ENCODE measurements at places on chromosomes 1 and 21. TPM values are rescaled to one million over a fixed set of nuclear protein-coding genes. Genes with fewer than 3 reads are reported as not detected.

The WASF2 gene
- 83.2 TPM for total RNA-seq

The SLC9C2 gene
- 0.19 TPM for total RNA-seq

The SH2D5 gene
- total RNA-seq: not detected

The PIGV gene
- 7.9 TPM for total RNA-seq

The ICOSLG gene
- 2.7 TPM for total RNA-seq

The C1QC gene
- total RNA-seq: 20.8 TPM

The ILDR2 gene
- total RNA-seq: 0.34 TPM

The SYNC gene
- total RNA-seq: 1.2 TPM

DNA sequence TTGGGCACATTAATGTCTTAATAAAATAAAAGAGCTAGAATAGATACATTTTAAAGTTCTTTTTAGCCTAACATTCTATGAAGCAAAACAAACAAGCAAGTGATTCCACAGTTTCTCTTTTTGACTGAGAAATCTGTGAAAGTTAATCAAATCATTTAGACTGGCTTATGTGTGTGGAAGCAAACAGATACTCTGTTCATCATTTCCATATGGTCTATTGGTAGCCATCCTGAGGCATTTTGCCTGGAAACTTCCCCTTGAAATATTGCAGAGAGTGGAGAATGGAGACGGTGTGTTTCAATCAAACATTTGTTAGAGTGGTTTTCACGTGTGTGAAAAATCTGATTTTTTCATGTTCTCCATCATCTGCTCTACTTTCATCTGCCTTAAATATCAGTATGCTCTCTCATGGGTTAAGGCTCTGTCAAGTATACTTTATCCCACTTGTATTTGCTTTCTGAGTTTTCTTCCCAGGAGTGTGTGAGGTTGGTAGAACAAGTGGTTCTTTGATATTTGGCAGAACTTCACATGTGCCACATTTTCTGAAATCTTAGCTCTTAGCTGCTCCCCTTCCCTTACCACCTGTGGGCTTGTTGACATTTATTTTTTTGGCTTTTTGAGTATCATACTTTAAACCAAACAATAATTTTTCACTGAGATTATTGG, 139.1 kb upstream of the PTGFR start:
- H3K36me3 ChIP-seq: no peaks in the 10 kb centered on the region
- no peak overlapping the region for H3K4me3 ChIP-seq
- H3K4me1 ChIP-seq: no peaks in the 10 kb centered on the region

- no peaks in the 10 kb centered on the region for H3K4me1 ChIP-seq
- H3K27ac ChIP-seq: no peak overlapping the region
- no peak overlapping the region for H3K4me3 ChIP-seq
- DNase-seq: no peak
Measured at GRCh38 chr1:214318356-214318755, 37.4 kb downstream of the SMYD2 start.

DNA sequence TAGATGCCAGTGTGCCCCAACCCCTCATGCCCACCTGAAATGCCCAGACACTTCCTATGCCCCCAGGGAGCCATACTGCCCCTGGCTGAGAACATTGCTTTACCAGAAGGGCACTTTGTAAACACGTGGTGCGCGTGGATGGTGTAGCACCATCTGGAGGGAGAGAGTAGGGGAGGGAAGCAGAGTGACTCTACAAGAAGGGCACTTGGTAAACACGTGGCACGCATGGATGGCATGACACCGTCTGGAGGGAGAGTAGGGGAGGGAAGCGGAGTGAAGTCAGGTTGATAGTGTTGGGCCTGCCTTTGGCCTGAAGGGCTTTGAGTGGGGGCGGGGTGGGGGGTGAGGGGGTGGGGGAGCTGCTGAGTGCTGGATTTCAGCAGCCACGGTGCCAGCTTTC, 324.0 kb upstream of the VAMP3 start:
- no peaks in the 10 kb centered on the region for H3K36me3 ChIP-seq
- peaks cover 6% of the 10 kb centered on the region for H3K4me1 ChIP-seq
- no peak overlapping the region for H3K4me3 ChIP-seq
- no peak overlapping the region for H3K27ac ChIP-seq
- no peaks in the 10 kb centered on the region for H3K27me3 ChIP-seq

GRCh38 chr1:209839875-209840546, 12.2 kb downstream of the UTP25 start:
- no peak for DNase-seq
- no peak overlapping the region for H3K27ac ChIP-seq
- H3K4me1 ChIP-seq: no peaks in the 10 kb centered on the region

DNA sequence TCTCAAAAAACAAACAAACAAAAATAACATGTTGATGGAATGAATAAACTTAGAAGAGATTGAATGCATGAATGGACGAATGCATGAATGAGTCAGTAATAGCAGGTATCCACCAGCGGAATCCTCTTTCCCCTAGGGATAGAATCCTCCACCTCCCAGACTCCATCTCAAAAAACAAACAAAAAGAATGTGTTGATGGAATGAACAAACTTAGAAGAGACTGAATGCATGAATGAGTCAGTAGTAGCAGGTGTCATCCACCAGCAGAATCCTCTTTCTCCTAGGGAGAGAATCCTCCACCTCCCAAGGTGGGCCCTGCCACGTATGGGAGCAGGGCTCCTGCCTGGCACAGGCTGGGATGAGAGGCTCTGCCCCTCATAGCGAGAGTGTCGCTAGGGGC, 26.8 kb upstream of the RNF19B start:
- no peak overlapping the region for H3K27ac ChIP-seq
- no peak for DNase-seq
- no peaks in the 10 kb centered on the region for H3K36me3 ChIP-seq
- no peaks in the 10 kb centered on the region for H3K4me1 ChIP-seq
- H3K27me3 ChIP-seq: no peaks in the 10 kb centered on the region

DNA sequence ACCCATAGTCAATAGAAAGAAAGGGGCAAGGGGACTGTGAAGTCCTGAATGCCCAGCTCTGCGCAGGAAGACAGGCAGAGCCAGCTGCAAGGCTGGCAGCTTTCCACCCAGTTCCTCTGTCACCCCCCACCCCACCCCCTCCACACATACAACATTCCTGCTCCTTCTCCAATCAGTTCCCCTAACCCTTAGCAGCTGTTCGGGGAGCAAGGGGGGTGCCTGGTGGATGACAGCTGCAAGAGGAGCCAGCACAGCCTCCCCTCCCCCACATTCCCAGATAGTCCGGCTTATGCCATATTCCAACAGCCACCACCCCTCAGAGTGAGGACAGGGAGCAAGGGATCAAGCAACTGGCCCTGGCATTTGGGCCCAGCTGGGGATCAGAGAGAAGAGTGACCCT, 9.7 kb downstream of the ARHGEF2 start:
- no peak for DNase-seq
- no peak overlapping the region for H3K4me3 ChIP-seq
- no peaks in the 10 kb centered on the region for H3K4me1 ChIP-seq
- no peak overlapping the region for H3K27ac ChIP-seq
- H3K36me3 ChIP-seq: no peaks in the 10 kb centered on the region
- H3K27me3 ChIP-seq: no peaks in the 10 kb centered on the region

DNA sequence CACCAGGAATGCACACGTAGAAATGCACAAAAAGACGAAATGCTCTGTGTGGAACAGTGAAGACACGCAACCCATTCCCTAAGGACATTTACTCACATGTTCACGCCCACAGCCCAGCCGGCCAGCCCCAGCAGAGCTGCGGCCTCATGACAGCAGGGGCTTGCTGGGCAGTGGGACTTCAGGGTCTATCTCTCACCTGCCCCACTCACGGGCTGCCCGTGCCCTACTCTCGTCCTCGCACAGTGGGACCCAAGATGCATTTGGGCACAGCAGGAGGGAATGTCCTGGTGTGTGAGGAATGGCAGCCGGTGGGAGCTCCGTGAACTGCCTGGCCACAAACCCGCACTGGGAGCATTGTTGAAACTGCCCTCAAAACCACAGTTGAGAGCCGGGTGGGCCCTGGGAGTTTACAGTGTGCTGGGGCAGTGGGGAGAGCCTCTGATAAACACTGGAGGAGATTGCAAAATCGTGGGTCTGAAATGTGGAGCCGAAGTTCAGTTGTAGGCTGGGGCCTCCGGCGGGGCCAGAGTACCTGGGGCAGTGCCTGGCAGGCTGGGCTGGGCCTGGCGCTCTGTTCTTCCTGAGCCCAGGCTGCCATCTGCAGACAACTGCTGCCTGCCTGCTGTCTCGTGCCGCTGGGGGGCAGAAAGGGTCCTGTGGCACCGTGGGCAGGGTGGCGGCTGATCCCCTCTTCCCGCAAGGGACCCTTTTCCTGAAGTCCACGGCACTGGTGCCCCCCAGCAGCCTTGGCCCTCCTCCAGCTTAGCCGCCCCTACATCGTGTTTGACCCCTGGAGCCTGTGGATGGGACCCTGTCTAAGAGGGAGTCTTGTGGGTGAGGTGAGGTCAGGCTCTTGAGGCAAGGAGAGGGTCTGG, 20.7 kb upstream of the POFUT2 start:
- DNase-seq: peak; percentile 48
- no peak overlapping the region for H3K4me3 ChIP-seq
- H3K27me3 ChIP-seq: no peaks in the 10 kb centered on the region
- no peaks in the 10 kb centered on the region for H3K36me3 ChIP-seq
- peak overlapping the region; percentile 26 for H3K27ac ChIP-seq

All from pancreas (tissue), 10 donors.